HFFc6 (cell line): ENCODE measurements at places on chromosomes 7 and 10. TPM values are rescaled to one million over a fixed set of nuclear protein-coding genes. Genes with fewer than 3 reads are reported as not detected.

Gene PDE6C
- total RNA-seq = not detected in 3 replicates

Gene MAGI2
- 7.1 to 7.7 TPM (median 7.6 TPM) in 3 replicates for total RNA-seq

Gene KCP
- not detected in 3 replicates for total RNA-seq

Gene BTRC
- 24.5 to 25.5 TPM (median 24.7 TPM) in 3 replicates for total RNA-seq

Gene FGFR2
- not detected in 3 replicates for total RNA-seq

Gene ARPC1A
- total RNA-seq = 249 to 281 TPM (median 261 TPM) in 3 replicates

Gene STOX1
- total RNA-seq = 0.09 TPM in 1 of 3 replicates, not detected in the others

Gene SLC26A3
- 0.34 TPM in 1 of 2 replicates, not detected in the other for total RNA-seq

Gene GBX1
- total RNA-seq = not detected in 3 replicates

Gene UTF1
- not detected in 2 replicates for total RNA-seq

Gene GPR15LG
- total RNA-seq = not detected in 3 replicates

Gene ACTL6B
- total RNA-seq = not detected in 3 replicates

Gene TRUB1
- 17.4 and 21.2 TPM in 2 replicates for total RNA-seq

Gene THSD7A
- total RNA-seq = not detected in 2 replicates

Gene ZPBP
- not detected in 3 replicates for total RNA-seq

Gene C1QL3
- total RNA-seq = not detected in 3 replicates

Gene PPP1R3A
- total RNA-seq = not detected in 3 replicates

Gene KLLN
- total RNA-seq = 0.64 to 0.78 TPM (median 0.71 TPM) in 3 replicates

Gene PNLIPRP3
- total RNA-seq = not detected in 3 replicates

Gene CHN2
- not detected in 3 replicates for total RNA-seq

Gene PTPRN2
- 0.17 to 0.27 TPM (median 0.22 TPM) in 3 replicates for total RNA-seq

Gene SPDYE2B
- total RNA-seq = not detected in 3 replicates

Gene NEUROD6
- total RNA-seq = not detected in 3 replicates

Gene AZGP1
- not detected in 2 replicates for total RNA-seq

Gene LRRN3
- total RNA-seq = 14.3 to 42.0 TPM (median 18.9 TPM) in 3 replicates
